Left colon (tissue), 2 donors: ENCODE measurements at places on chromosomes 5 and 9. TPM values are rescaled to one million over a fixed set of nuclear protein-coding genes. Genes with fewer than 3 reads are reported as not detected.

Gene C5orf58
- total RNA-seq, result not detected

Gene SH3PXD2B
- 11.1 TPM for total RNA-seq

Gene TMC1
- total RNA-seq, result 0.40 TPM

Gene CBY3
- total RNA-seq, result not detected

Gene ARL14EPL
- not detected for total RNA-seq

Gene CDH18
- total RNA-seq, result not detected

Gene C5orf52
- 3.6 TPM for total RNA-seq

Gene SOHLH1
- total RNA-seq, result not detected

Gene ALDH7A1
- 50.5 TPM for total RNA-seq

Gene SNX24
- total RNA-seq, result 20.8 TPM

DNA sequence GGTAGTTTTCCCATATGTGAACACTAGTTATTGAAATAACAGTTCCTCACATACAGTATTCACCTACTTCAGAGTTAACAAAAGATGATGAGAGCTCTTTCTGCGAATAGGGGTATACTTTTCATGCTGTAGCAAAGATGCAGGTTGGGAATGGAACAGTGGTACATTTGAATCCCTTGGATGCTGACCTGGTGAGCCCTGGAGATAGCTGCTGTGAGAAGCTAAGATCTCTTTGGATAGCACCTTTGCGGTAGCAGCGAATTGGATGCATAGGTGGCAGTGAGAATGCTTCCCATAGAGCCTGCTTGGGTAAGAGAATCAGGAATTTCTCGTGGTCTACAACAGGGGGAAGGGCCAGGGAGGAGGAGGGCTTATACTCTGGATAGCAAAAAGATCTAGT, 61.2 kb downstream of the NUP214 start:
- no peak for DNase-seq

DNA sequence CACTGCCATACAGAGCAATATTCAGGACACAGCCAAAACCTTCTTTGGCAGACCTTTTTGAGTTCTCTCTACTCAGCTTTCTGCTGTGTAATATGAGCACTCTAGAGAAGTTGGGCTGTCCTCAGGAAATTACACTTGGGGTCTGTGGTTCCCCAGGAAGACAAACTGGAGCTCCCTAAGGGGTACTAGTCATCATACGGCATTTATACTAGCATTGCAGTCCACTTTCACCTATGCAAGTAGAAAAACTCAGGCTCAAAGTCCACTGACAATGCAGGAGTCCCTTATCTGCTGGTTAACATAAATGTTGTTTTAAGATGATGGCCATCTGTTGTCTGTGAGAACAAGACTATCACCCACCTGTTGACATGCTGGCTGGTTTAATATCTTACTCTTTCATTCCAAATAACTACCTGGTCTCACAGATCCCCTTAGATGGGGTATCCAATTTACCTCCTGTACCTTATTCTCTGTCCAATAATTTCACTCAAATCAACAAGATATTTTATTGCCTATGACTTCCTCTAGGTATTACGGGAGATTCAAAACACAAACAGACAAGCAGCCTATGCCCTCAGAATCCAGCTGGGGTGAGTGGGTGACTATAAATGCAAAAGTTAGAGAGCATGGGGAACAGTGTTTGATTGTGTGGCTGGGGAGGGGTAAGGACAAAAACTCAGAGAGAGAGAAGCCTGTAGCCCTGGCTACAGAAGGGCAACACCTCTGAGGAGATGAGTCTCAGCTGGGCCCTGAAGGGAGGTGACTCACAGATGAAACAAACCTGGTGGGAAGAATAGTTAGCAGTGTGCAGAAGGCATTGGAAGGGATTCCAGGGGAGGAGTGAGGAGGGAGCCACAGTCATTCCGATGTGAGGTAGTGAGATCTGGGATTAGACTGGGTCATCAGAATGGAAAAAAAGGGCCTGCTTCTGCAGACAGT, 10.2 kb downstream of the DOCK8 start:
- no peak for DNase-seq

- DNase-seq, result no peak
Observed at GRCh38 chr9:106284296-106284695, 578.7 kb upstream of the ZNF462 start.

DNA sequence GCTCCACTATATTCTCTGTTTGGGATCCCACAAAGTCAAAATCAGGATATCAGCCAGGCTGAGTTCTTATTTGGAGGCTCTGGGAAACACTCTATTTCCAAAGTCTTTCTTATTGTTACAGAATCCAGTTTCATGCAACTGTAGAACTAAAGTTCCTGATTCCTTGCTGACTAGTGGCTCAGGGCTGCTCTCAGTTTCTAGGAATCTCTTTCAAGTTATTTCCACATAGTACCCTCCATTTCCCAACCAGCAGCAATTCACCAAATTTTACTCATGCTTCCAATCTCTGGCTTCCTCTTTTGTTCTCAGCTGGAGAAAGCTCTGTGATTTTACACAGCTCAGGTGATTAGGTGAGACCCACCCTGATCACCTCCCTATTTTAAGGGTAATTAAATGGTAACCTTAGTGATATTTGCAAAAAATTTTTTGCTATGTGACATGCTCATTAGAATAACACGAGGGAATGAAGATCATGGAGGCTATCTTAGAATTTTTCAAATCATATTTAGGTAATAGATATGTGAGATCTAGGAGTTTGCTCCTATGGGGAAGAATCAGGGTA, 794.9 kb upstream of the ARRDC3 start:
- DNase-seq, result no peak

DNA sequence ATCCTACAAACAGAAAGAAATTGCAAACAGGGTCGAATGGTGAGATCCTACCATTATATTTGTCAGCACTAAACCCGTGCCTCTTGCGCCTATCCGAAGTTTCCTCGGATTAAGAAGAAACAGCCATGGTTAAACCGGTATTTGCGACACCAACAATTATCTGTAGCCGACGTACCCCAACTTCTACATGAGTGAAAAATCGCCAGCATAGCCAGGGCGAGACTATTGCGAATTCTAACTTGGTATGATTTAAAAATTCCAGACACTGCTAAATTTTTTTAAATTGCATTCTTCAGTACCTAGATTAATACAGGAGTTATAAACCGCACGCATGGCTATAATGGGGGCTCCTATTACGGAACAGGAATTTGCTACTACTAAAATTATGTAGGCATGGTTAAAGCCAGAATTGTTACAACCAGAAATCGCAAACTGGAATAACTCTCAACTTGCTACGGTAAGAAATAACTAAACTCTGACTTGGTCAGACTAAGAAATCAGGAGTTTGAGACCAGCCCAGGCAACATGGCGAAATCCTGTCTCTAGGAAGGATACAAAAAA, 25.3 kb upstream of the ANXA2R start:
- DNase-seq, result no peak

- DNase-seq, result no peak
Observed at GRCh38 chr9:98538626-98539031, 170.1 kb downstream of the GABBR2 start.

DNA sequence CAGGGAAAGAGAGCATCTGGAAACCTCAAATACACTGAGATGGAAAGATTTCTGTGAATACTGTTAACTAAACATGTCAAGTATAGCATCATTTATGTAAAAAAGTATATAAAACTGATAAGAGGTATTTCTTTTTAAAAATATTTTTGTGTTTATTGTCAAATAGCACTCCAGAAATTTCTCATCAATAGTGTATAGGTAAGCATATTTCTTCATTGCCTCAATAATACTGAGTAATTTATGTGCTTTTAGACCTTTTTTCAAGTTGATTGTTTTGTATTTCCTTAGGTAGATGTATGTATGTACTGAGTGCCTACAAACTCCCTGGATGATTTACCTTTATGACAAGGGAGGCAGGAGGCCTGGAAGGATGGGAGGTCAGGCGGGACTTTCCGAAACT, 196.3 kb downstream of the ROR2 start:
- no peak for DNase-seq

- no peak for DNase-seq
Observed at GRCh38 chr9:116555119-116555518, 132.0 kb upstream of the TRIM32 start.

DNA sequence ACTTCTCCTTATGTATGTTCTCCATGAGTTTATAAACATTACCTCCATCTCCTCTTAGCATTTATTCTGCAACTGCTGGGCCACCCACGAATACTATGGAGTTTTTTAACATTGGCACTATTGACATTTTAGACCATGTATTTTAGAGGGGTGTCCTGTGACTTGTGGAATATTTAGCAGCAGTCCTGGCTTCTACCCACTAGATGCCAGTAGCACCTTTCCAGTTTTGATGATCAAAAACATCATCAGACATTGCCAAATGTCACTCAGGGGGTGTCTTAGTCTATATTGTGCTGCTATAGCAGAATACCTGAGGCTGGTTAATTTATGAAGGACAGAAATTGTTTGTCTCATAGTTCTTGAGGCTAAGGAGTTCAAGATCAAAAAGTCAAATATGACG, 187.5 kb upstream of the RORB start:
- DNase-seq, result no peak

- no peak for DNase-seq
Observed at GRCh38 chr9:112884101-112884500, 6.6 kb downstream of the SLC46A2 start.

- no peak for DNase-seq
Observed at GRCh38 chr9:121981118-121981883, 111.8 kb downstream of the TTLL11 start.

DNA sequence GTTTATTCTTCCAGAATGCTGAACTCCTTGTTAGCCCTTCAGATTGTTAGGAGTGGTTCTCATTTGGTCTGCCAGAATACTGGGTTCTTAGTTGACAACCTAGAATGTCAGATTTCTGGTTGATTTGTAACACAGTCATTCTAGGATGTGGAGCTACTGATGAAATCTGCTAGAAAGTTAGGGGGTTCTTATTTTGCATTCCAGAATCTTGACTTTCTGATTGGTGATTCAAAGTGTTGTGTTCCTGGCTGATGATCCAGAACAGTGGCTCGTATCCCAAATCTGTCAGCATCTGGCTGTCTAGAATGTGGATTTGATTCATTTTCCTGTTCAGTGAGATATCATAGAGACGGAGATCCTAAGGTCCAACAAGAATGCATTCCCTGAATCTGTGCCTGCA, 21.9 kb downstream of the PTGS1 start:
- DNase-seq, result no peak

DNA sequence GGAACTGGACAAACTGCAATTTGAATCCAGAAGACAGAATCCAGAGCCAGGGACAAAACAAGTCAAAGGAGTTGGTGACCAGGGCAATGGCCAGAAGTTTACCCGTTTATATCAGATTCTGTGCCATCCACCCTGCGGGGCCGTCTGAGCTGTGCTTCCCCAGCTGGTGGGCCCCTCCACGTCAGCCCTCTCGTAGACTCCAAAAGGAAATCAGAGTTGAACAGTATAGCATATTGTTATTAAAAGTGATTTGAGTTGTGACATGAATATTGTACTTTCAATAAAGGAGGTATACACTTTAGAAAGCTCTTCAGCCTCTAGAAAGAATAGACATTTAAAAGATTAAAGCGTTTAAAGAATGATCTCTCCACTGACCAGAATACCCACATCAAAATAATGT, 102.4 kb downstream of the NFIB start:
- DNase-seq, result no peak

- no peak for DNase-seq
Observed at GRCh38 chr9:92963831-92964606, 16.7 kb downstream of the FGD3 start.

DNA sequence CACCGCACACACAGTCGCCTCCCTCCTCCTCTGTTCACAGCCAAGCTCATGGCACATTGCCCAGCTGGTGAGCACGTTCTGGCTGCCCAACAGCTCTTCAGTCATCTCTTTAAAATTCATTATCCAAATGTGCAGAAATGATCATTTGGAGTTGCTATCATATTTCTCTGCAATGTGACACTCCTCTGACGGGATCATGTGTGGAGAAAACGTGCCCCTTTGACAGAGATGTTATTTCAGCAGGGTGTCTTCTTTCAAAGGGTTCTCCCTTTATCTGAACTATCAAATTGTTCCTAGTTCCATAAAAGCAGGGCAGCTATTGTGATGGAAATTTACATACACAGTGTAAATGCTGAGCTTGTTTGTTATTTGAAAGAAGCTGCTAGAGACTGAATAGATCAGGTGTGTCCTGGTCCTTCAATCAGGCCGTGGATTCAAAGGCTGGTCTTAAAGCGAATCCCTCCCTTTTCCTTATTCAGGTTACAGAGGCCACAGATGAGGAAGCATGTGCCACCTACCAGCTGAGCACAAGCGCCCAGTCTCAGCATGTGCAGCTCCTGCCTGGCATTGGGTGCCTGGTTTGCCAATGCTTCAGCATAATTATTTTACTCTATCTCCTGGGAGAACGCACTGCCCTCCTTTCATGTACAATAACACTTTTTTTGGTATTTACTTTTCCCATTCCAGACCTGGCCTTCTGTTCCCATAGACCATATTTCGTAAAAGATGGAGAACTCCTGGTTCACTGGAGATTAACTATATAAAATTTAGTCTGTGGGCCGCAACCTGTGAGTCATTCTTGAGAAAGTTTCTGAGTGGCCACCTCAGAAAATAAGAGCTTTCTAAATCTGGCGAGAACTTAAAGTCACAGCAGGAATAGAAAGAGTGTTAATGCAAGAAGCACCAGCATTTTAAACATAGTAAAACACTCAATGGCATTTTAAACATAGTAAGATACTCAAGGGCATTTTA, 433.7 kb downstream of the ENC1 start:
- no peak for DNase-seq

DNA sequence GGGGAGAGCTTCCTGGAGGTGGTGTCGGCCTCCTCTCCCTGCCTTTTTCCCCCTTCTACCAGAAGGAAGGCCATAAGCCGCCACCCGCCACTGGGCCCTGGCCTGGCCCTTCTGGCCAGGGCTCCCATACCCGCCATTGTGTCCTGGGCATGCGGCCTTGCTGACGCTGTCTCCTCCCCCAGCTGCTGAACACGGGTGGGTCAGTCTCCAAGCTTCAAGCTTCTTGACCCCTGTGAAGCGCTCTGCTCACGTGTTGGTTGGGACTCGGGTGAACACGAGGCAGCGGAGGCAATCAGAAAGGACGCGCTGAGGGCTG, 24.2 kb upstream of the UBAC1 start:
- no peak for DNase-seq

- no peak for DNase-seq
Observed at GRCh38 chr5:176365351-176366231, at the start of gene ARL10. Gene ARL10, plus strand, starts transcription at chr5:176365487. Its CDS starts 77 bp downstream, at chr5:176365564.

DNA sequence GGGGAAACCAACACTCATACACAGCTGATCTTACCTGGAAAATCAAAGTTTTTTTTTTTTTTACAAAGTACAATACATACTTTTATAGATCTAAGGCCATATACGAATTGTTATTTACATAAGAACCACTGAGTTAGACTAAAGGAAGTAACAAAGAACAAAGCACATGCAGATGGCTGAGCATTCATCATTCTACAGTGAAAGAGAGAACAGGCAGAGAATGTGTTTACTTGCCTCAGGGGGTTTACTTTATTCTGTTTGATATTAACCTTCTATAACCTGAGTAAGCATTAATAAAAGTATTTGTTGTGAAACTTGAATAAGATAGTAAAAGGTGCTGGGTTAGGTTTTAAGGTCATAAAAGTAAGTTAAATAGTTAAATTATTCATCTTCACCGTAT, 54.7 kb downstream of the SLC38A9 start:
- no peak for DNase-seq

DNA sequence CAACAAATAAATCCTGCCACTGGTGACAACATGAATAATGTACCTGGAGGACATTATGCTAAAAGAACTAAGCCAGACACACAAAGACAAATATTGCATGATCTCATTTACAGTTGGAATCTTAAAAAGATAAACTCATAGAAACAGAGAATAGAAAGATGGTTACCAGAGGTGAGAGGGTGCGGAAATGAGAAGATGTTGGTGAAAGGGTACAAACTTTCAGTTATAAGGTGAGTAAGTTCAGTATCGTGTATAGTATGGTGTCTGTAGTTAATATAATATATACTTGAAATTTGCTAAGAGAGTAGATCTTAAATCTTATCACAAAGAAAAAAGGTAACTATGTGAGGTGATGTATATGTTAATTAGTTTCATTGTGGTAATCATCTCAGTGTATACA, 63.3 kb downstream of the PRRC1 start:
- no peak for DNase-seq
